ENCODE measurements at places on chromosomes 3 and 15.
A peak's percentile ranks its signal among the peaks of the same experiment; 100 is the strongest.

- no peak for DNase-seq
Observed at GRCh38 chr3:10702961-10703740, 112.9 kb upstream of the SLC6A11 start.

DNA sequence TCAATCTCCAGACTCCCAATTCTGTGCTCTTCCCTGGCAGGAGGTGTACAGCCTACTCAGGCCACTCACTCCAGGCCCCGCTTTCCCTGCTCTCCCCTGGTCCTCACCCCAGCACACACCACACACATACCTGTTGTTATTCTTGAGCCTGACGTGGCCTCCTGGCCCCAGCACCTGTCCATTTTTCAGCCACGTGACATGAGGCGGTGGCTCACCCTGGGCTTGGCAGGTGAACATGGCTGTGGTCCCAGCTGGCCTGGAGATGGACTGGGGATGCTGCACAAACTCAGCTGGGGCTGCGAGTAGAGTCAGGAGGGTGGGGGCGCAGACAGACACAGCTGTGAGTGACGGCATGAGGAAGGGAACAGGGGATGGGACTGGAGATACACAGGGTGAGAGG lies 27.3 kb downstream of the RNU5B-1 start:
- no peak for DNase-seq

DNA sequence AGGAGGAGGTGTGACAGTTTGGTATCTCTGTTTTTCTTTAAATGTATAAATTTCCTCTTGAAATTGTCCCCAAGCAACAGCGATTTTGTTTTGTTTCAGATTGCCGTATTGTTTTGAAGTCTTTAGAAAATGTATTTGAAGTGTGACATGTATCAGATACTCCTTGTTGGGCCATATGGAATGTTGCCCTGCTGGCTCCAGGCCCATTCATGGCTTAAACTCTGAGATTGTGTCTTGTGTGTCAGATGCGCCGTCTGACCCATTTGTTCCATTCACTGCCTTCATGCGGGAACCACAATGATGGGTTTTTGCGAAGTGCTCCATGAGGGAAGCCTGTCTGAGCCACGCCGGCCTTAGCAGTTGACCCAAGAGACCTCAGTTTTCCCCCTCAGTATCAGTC lies 75.2 kb upstream of the ADAMTSL3 start:
- no peak for DNase-seq

GRCh38 chr3:63920001-63920400 lies 7.8 kb upstream of the SCAANT1 start:
- no peak for DNase-seq

GRCh38 chr3:9852528-9852927 lies 8.7 kb upstream of the RPUSD3 start:
- DNase-seq: no peak

DNA sequence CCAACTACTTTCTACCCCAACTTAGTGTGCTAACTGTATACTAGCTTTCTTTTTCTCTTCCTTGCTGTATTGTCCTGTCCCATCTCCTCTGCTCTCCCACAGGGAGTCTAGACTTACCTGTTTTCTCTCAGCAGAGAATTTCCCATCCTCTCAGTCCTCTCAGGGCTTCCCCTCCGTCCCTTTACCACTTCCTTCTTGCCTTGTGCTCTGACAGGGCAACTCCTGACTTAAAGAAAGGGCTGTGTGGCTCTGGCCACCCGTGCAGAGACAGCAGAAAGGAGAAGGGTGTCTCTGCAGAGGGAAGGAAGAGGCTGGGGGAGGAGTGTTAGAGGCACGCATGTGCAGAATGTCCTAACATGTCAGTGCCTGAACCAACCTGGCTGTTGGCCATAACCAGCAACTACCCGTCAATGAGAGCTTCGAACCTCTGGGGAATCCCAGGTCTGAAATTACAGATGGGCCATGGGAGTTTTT lies at the start of gene GCSAM:
GCSAM (minus strand) TSS at position 274 of the 474 bp plus-strand sequence; CDS start at position 146, 128 bp downstream.
- peak; percentile 70 for DNase-seq

DNA sequence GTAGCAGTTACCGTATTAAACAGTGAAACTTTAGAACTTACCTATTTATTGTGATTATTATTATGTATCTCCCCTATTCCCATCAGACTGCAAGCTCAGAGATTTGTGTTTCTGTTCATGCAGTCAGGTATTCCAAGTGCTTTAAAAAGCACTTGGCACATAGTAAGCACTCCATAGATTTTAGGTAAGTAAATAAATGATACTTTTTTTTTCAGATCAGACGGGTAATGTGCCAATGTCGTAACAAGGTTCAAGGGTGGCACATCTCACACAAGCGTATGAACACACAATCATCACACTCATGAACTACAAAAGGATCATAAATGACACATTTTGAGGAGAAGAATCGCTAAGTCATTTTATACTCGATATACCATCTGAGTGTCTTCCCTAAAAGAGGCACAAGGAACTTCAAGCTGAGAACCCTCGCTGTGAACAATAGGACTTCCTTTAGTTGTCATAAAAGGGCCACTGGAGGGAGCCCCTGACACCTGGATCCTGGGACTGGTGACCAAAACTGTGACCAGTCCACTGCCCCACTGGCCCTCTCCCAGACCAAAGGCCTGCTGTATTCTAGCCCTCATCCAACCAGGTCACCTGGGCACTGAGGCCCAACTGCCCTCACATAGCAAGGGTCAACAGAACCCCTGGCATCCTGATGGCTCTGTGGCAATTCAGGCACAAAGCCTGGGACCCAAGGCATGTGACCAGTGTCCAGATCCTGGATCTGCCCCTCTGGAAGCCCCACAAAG lies 32.1 kb downstream of the KIF9 start:
- no peak for DNase-seq

DNA sequence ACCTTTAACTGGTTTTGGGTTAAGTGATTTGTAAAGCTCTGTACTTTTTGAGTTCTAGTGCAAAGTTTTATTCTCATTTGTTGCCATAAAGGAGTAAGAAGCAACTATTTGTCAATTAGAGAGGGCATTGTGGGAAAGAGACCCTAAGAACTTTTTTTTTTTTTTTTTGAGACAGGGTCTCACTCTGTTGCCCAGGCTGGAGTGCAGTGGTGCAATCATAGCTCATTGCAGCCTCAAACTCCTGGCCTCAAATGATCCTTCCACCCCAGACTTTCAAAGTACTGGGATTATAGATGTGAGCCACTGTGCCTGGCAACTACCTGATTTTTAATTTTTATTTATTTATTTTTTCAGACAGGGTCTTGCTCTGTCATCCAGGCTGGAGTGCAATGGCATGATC lies 4.9 kb downstream of the CHP1 start:
- DNase-seq: no peak

GRCh38 chr3:86239946-86240345 lies 751.0 kb downstream of the VGLL3 start:
- DNase-seq: no peak

DNA sequence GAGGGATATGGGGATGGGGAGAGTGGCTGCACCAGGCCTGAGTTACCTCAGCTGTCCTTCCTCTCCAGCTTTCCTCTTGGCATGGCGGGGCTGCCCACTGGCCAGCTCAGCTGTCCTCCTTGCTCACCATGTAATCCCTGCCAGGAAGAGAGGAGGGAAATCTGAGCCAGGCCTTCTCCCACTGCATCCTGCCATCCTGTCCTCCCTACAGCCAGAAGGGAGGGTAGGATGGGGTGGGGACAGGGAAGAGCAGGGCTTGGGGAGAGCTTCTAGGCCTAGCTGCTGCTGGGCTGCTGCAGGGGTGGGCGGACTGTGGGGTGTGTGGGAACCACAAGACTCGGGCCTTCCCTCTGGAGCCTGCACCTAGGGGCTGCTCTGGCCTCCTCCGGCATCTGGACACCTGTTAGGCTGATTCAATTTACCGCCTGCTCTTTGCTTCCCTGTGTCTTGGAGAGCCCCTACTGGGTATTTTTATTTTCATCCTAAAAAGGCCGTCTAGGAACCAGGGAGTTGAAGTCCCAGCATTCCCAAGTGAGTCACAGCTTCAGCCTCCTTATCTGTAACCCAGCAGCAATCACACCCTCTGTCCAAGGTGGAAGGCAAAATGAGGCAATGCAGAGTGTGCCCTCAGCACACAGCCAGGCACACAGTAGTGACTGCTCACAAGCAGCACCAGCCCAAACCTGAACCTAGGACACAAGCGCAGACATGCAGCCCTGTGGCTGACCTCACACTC lies 13.1 kb upstream of the KY start:
- DNase-seq: no peak

- DNase-seq: peak; percentile 61
Observed at GRCh38 chr3:46930166-46930944, 46.2 kb downstream of the CCDC12 start.

- no peak for DNase-seq
Observed at GRCh38 chr3:23805210-23805632, 534 bp upstream of the UBE2E1 start.

- DNase-seq: no peak
Observed at GRCh38 chr15:58313304-58313703, 118.5 kb upstream of the LIPC start.

DNA sequence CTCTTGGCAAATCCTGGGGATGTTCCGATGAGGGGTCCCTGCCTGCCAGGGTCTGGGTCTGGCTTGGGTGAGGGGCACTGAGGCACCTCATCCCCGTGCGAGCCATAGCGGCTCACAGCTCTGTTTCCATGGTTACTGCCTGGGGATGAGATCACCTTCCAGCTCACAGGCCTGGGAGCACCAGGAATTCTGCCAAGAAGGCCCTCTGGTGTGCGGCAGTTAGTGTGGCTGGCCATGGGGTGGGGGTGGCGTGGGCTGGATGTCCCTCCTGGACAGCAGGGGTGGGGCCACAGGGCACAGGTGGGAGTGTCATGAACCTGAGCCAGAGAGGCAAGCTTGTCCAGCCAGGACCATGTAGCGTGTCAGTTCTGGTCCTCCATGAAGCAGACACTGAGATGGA lies 22.1 kb upstream of the PRR23E start:
- no peak for DNase-seq

GRCh38 chr3:46664971-46665762 lies 28.3 kb downstream of the ALS2CL start:
- no peak for DNase-seq

DNA sequence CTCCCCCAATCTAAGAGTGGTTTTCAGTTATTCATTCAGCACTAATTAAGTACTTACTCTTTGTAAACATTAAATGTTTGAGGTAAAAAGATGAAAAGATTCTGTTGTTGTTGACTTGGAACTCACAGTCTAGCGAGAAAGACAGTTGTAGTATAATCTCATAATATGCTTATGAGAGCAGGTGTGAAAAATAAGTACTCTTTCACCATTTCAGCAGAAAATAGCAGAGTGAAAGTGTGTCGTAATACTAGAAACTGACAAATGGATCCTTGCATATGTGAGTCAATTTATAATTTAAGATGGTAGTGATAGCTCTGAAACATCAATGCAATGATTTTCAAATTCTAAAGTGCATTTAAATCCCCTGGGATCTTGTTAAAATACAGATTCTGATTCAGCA lies 618.8 kb upstream of the CCDC54 start:
- DNase-seq: no peak

DNA sequence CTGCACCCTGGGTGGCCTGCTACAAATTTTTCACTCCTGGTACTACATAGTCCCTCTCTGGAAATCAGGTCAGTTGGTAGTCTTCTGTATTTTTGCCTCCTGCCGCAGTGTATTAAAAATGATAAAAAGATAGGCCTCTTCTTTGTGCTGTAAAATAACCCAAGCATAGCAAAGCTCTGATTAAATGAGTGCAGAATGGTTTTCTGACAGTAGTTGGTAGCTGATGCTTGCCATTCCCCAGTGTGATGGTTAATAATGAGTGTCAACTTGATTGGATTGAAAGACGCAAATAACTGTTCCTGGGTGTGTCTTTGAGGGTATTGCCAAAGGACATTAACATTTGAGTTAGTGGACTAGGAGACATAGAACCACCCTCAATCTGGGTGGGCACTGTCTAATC lies 264.4 kb upstream of the ZNF717 start:
- no peak for DNase-seq

DNA sequence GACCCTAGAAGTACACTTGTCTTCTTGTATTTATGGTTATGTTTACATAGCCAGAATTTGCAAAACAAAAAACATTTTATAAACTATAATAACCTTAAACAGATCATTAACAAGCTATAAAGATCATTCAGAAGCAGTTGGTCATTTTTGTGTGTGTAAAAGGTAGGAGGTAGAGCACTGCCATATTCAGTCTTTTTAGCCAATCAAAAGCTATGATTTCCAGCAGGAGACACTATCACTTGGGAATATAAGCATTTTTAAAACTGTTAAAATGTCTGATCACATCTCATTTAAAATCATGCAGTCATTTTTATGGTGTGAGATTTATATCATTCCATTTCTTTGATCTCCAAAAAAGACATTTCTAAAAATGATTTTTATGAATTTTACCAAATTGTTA lies 42.6 kb upstream of the ATP2C1 start:
- DNase-seq: no peak

GRCh38 chr3:173510565-173510964 lies 113.0 kb downstream of the NLGN1 start:
- DNase-seq: no peak

DNA sequence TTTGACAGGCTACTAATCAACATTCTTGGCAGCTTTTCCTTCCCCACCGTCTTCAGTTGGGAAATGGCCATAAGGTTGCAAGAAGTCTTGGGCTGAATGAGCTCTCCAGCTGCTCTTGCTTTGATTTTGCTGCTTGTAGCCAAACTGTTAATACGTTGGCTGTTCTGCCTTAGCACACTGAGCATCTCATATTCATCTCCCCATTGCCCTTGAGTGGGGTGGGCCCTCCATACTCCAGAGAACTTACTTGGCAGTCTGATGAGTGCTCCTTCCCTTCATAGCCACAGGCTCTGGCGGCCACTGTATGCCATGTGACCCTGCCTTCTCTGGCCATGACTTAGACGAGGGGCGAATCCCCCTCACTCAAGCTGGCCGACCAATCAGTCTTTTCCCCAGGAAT lies 25.8 kb upstream of the PAQR5 start:
- no peak for DNase-seq

DNA sequence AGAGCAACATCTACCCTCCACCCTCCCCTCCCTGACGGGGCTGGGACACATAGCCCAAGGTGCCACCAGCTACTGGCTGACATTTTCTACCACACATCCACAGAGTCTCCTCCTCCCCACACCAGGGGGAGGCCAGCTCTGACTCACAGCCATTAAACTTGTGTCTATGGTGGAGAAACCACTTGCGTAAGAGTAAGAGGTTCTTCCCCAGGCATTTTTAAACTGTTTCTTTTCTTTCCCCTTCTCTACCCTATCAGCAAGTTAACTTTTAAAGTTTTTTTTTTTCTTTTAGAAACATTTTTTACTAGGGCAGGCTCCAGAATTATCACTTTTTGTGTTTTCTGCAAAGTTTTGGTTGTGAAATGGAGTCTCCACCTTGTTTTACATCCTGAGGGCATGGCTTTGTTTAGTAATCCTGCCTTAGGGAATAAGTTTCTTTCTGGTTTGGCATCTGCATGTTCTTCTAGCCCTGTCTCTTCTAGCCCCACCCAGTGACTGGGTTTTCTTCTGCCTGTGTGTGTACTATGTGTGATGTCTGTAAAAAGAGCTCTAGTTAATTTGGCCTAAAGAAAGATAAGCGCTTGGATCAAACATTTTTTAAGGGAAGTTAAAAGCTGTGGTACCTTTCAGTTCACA lies 148.8 kb upstream of the GADL1 start:
- no peak for DNase-seq

DNA sequence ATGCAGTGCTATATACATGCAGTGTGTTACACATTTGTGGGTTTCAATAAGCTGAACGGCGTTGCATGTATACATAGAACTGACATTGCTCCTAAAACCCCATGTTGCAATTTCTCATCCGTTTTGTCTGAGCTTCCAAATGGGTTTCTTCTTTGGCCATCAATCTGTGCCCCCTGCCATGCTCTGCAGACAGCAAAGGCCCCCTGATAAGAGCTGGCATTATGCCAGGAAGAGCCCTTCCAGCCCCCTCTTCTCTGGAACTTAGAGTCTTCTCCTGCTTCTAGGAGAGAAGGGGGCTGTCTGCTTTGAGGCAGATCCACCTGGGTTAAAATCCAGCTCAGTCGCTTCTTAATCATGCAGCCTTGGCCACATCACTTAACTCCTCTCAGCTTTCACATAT lies 254.0 kb downstream of the SLCO3A1 start:
- no peak for DNase-seq
